ENCODE measurements at places on chromosomes 5 and 9. TPM values are rescaled to one million over a fixed set of nuclear protein-coding genes. Genes with fewer than 3 reads are reported as not detected.

- H3K4me1 ChIP-seq: no peaks in the 10 kb centered on the region
- no peak for DNase-seq
- H3K27ac ChIP-seq: no peak overlapping the region
- no peak overlapping the region for H3K4me3 ChIP-seq
Observed at GRCh38 chr5:74430631-74431289, 209.8 kb downstream of the ENC1 start.

DNA sequence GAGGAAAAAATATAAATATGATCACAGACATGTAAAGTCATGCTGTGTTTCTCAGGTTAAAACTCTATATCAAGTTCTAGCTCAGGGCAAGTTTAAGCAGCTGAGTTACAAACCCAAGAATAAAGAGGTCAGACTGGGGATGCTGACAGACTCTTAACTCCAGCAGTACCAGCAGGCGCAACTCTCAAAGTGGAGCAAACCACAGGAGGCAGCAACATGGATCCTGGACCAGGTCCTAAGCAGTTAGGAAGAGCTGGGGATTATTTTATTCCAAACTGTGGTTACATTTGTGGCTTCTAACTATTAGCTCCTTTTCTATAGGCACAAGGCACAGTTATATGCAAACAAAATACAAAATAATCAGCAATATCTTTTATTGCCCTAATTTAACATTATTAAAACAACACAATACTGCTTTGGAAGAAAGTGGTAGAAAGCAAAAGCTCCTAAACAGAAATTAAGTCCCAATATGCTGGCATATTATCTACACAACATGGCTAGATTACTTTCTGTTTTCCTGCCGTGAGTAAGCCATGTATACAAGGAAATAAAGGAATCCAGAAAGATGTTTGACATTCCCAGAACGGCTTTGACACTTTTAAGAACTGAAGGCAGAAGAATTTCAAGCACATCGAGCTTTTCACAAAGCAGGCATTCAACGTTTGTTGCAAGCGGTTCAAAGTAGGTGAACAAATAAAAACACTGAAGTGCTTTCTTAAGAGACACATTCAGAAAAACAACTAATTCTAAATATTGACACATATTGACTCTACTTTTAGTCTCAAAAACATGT, 378.8 kb upstream of the ZNF608 start:
- H3K27me3 ChIP-seq: no peaks in the 10 kb centered on the region
- H3K27ac ChIP-seq: no peak overlapping the region
- no peak overlapping the region for H3K4me3 ChIP-seq
- no peak for DNase-seq
- no peaks in the 10 kb centered on the region for H3K36me3 ChIP-seq

GRCh38 chr5:133051061-133051541, 712 bp upstream of the HSPA4 start:
- H3K4me3 ChIP-seq: peak overlapping the region; percentile 97
- no peaks in the 10 kb centered on the region for H3K36me3 ChIP-seq
- H3K27ac ChIP-seq: peak overlapping the region; percentile 82
- DNase-seq: no peak
- H3K27me3 ChIP-seq: no peaks in the 10 kb centered on the region

DNA sequence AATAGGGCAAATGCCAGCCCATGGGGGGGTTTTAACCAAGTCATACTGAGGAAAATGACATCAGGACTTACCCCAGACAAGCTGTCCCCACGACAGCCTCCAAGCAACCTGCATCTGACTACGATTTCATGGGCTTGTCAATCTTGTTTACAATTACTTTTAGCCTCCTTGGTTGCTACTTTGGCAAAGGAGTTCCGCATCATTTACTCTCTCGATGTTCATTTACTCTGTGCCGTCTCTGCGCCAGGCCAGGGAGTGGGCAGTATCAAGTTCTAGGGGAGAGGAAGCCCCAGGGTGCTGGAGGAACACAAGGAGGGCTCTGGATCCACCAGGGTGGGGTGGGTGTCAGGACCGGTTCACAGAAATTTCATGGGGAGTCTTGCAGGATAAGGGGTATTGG, 23.9 kb downstream of the PTPN3 start:
- DNase-seq: no peak
- H3K4me1 ChIP-seq: peaks cover 49% of the 10 kb centered on the region
- H3K27me3 ChIP-seq: no peaks in the 10 kb centered on the region

GRCh38 chr9:84460695-84461094, 120.1 kb upstream of the SLC28A3 start:
- H3K27ac ChIP-seq: no peak overlapping the region
- no peaks in the 10 kb centered on the region for H3K36me3 ChIP-seq

- no peaks in the 10 kb centered on the region for H3K4me1 ChIP-seq
- no peak overlapping the region for H3K27ac ChIP-seq
- H3K27me3 ChIP-seq: no peaks in the 10 kb centered on the region
- no peaks in the 10 kb centered on the region for H3K36me3 ChIP-seq
- no peak for DNase-seq
Observed at GRCh38 chr5:144485540-144485939, 314.9 kb downstream of the KCTD16 start.

DNA sequence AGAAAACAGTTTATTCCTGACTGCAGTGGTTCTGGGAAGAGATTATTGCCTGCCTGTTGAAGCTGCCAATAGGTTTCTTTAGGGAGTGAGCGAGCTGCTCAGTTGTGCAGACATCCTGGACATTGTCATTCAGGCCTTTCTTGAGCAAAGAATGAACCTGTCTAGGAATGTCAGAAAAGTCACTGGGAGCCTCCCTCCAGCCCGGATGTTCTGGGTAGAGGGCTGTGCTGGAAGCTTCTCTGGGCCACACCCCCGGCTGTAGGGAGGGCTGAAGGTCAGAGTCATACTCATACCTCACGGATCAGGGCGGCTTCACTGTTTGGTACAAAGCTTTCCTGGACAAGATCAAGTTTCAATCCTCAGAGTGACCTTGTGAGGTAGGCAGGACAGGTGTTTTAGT, 33.4 kb upstream of the TBC1D2 start:
- H3K27ac ChIP-seq: no peak overlapping the region
- H3K4me1 ChIP-seq: no peaks in the 10 kb centered on the region
- H3K36me3 ChIP-seq: no peaks in the 10 kb centered on the region
- H3K27me3 ChIP-seq: no peaks in the 10 kb centered on the region
- H3K4me3 ChIP-seq: no peak overlapping the region
- no peak for DNase-seq

DNA sequence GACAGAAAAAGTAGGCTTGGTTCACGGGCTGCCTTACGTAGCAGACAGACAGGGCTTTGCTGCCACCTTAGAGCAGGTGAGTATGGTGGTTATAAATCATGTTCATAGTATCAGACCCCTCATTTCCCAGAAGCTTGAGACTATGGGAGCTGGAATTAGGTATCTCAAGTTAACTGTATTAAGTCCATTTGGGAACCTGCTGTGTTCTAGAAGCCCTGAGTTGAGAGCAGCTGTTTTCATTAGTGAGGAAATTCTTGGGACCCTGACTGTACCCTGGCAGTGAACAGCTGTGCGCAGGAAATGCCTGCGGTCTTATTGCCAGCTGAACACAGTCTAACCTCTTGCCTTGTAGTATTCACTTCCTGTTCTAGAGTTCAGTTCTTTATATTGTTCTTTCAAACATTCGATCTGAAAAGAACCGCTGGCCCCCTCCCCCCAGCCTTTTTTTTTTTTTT, 29.8 kb downstream of the UGCG start:
- H3K4me1 ChIP-seq: no peaks in the 10 kb centered on the region
- DNase-seq: no peak
- H3K36me3 ChIP-seq: peaks cover 49% of the 10 kb centered on the region
- H3K4me3 ChIP-seq: no peak overlapping the region
- H3K27ac ChIP-seq: no peak overlapping the region

DNA sequence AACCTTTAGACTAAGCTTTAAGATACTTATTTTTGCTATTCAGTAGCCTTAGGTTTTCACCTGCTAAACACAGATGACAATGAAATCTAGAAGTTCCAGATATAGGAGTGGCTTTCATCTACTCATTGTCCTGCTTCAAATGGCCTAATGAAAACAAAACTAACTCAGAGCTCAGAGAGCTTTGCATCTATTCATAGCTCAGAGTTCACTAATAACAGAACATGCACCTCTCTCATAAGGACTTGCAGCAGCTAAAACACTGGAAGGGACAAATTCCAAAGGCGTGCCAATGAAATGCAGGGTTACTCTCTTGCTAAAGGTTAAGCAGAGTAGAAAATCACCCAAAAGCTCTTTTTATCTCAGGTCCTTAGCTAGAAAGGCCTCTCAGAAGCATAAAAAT, 29.0 kb downstream of the SLC31A2 start:
- H3K27ac ChIP-seq: no peak overlapping the region
- H3K36me3 ChIP-seq: peaks cover 33% of the 10 kb centered on the region
- no peak for DNase-seq
- H3K4me3 ChIP-seq: no peak overlapping the region

DNA sequence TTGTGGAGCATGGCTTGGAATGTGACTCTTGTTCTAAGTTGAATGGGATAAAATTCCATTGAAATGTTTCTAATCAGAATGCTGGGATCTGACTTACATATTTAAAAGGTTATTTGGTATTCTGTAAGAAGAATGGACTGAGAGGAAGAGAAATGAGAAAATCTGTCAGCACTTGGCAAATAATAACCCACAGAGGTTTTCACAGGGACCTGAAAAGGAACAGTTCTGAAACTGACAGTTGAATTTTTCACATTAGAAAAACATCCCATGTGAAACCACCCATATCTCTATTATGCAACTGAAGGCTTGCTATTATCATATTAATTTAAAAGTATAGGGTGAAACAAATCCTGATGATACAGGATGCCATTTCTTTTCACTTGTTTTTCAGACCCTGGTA, 302.7 kb downstream of the EPB41L4A start:
- H3K4me3 ChIP-seq: no peak overlapping the region
- H3K27me3 ChIP-seq: no peaks in the 10 kb centered on the region
- no peak for DNase-seq
- no peak overlapping the region for H3K27ac ChIP-seq
- no peaks in the 10 kb centered on the region for H3K4me1 ChIP-seq

DNA sequence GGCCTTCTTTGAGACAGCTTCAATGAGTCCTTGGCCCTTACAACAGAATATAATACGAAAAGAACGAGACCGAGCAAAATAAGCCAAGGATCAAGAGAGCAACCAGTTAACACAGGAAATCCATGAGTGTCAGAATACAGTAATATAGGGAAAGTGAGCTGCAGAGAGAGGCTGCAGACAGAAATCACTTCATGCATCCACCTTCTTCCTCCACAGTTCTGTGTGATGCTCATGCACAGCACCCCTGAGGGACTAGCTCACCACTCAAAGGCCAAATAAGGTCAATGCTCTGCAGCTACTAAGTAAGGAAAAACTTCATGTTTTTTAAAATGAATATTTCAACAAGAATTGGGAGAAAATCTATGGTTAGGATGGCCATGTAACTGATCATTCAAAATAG, 257.1 kb downstream of the MCTP1 start:
- no peak overlapping the region for H3K27ac ChIP-seq
- H3K4me1 ChIP-seq: no peaks in the 10 kb centered on the region
- DNase-seq: no peak

DNA sequence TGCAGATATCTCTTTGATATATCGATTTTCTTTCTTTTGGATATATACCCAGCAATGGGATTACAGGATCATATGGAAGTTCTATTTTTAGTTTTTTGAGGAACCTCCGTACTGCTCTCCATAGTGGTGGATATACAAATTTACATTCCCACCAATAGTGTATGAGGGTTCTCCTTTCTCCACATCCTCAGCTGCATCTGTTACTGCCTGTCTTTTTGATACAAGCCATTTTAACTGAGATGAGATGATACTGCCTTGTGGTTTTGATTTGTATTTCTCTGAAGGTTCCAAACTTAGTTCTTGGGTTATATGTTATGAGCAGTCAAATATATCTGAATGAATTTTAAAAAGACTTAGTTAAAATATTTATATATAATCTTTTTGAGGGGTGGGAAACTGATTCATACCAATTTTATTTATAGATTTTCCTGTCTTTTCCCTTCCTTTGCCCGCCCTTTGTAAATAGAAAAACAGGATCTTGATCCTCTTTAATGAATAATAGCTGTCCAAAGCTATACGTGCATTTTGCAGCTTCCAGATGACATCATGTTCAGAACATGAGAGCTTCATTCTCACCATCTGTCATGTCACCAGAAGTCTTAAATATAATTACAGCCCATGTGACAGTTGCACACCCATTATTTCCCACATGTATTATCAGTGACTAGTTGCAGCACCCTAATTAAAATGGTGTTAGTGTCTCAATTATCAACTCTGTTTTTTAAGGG, 6.2 kb upstream of the ARHGEF28 start:
- peak; percentile 31 for DNase-seq
- H3K27ac ChIP-seq: peak overlapping the region; percentile 30
- no peaks in the 10 kb centered on the region for H3K36me3 ChIP-seq
- H3K27me3 ChIP-seq: no peaks in the 10 kb centered on the region

DNA sequence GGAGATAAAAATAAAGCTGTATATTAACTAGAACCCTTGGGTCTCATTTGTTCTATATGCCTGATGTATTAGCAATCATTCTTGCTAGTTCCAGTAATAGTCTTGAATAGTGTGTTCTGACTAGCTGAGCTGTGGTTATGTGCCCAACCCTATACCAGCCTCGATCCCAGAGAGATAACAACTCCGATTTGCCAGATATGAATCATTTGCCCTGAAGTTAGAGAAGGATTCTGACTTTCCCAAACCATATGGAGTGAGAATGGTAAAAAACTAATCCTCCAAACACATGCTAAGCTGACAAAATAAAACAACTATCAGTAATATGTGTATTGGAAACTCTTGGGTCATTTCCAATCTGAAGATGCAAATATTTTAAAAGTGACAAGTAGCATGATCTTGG, 64.8 kb downstream of the ALDH1A1 start:
- peaks cover 17% of the 10 kb centered on the region for H3K27me3 ChIP-seq
- H3K4me3 ChIP-seq: no peak overlapping the region
- no peaks in the 10 kb centered on the region for H3K4me1 ChIP-seq
- no peak overlapping the region for H3K27ac ChIP-seq

- no peaks in the 10 kb centered on the region for H3K27me3 ChIP-seq
- no peak overlapping the region for H3K27ac ChIP-seq
- no peak for DNase-seq
Observed at GRCh38 chr9:129013674-129014073, 14.5 kb downstream of the SH3GLB2 start.

MAMDC2 gene
- not detected for total RNA-seq

TPPP gene
- total RNA-seq: 1.9 TPM

TLR4 gene
- total RNA-seq: not detected

TAF9 gene
- total RNA-seq: 61.6 TPM

SCGB3A2 gene
- total RNA-seq: 0.51 TPM

GMCL2 gene
- not detected for total RNA-seq

DNAJC21 gene
- total RNA-seq: 21.8 TPM
